GM19239 (cell line): ENCODE measurements at places on chromosomes 4 and X.

DNA sequence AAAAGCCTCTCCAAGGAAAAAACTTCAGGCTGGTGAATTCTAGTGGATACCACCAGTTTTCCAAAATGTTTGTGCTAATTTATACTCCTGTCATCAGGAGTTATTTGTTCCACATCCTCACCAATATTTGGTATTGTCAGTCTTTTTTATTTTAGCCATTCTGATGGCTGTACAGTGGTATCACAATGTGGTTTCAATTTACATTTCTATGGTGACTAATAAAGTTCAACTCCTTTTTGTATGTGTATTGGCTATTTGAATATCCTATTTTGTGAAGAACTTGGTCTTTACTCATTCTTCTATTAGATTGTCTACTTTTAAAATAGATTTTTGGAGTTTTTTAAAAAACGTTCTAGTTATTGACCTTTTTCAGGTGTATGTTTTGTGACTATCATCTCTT is 33.0 kb upstream of the FRAS1 start:
- no peak for DNase-seq

DNA sequence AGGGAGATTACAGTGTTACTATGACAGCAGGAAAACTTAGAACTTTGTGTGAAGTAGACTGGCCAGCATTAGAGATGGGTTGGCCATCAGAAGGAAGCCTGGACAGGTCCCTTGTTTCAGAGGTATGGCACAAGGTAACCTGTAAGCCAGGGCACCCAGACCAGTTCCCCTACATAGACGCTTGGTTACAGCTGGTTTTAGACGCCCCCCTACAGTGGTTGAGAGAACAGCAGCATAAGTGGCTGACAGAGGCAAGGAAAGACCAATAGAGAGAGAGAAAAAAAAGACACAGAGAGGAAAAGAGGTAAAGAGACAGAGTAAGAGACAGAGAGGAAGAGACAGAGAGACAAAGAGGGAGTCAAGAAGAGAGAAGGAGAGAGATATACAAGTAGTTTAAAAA is 144.5 kb downstream of the GC start:
- DNase-seq: no peak

GRCh38 chr4:84578540-84579402 is 4.2 kb upstream of the CDS1 start:
- DNase-seq: no peak

DNA sequence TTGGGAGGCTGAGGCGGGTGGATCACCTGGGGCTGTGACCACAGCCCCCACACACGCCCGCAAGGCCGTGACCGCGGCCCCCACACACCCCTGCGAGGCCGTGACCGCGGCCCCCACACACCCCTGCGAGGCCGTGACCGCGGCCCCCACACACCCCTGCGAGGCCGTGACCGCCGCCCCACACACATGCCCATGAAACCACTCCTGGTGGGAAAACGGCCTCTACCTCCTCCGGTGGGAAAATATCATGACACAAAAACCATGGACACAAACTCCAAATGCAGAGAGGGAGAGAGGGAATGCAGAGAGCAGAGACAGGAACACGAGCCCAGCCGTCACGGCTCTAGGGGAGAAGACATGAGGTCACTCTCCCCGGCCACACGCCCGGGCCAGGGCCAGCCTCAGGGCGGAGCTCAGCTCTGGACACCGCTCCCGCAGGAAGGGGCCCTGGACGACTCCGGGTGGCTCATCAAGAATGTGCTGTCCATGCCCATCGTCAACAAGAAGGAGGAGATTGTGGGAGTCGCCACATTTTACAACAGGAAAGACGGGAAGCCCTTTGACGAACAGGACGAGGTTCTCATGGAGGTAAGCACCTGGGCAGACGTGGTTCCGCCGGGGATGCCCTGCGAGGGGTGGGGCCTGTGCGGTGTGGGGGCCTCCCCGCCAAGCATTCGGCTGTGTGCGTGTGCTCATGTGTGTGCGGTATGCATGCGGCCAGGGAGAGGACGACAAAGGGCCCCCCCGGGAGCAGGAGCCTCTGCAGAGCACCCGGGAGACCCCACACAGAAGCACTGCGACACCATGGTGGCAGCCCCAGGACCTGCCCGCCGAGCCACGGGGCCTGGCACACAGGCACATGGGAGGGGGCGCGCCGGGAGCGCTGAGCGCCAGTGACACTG is 17.4 kb downstream of the ATP5ME start:
- DNase-seq: no peak

DNA sequence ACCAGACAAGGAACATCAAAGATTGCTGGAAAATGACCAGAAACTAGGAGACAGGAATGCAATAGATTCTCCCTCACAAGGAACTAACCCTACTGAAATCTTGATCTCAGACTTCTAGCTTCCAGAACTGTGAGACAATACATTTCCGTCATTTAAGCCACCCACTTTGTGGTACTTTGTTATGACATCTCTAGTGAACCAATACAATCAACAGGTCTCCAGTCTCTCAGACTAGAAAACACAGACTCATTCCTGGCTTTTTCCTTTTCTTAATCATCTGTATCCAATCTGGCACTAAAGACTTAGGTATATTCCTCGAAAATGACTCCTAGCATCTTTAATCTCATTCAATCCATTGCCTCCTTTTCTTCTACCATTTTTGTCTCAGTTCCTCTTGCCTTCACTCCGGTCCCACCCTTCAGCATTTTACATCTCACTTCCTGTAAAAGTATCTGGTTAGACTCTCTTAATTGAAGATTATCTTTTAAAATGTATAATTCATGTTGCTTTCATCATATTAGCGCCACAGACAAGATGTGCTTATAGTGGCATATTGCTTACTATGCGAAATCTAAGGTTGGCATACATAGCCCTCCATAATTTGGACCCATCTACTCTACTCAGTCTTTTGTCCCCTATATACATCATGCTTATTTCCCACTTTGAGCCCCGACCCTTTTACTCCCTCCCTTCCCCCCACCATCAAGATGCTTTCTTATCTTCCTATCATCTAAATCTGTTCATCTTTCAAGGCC is 250.0 kb downstream of the ENOX2 start:
- no peak for DNase-seq

DNA sequence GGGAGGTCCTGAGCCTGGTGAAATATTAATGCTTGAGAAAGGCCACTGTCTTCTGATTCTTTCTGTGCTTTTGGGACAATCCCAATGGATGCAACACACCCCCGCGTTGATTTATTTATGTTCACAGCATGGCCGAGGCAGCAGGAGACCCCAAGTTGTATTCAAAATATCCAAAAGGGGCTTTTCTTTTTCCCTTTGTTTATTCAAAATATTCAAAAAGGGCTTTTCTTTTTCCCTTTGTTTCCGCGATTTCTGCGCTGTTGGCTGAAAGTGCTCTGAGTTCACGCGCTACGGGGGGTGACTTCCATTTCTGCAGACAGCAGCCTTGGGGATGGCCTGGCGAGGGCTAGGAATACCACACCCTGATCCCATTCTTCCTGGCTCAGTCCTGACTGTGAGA is 59.5 kb upstream of the PPP2R3B start:
- no peak for DNase-seq

DNA sequence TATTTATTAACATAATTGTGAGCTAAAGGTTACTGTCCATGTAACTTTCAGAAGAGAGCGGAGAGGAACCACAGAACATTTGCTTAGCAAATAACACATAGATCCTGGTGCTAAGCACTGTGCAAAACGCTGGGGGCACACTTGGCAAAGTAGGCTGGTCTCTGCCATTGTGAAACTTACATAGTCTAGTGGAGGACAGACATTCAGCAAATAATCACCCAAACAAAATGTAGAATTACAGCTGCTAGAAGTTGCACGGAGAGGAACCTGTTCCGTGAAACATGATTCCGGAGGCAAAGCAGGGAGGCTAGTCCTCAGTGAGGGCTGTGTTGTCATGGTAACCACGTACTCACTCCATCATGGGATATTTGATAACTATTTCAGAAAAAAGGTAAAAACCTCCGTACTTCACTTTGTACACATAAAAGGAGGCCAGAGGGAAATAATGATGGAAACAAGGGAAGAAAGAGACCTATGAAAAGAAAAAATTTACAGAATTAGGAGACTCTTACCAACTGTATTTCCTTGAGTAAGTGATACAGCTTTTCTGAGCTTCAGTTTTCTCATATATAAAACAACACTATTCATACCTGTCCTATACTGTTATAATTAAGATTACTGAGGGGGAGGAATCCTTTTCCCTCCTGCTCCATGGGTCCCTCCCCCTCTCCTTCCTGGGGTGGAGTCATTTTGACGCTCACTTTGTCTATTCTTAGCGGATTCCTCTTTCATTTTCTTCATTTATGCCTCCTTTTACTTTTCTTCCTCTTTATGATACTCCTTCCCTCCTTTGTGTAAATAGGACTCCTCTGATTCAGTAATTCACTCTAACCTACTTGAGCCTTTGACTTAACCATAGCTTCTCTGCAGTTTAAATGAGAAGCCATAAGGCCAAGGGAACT is 825 bp upstream of the RASGEF1B start:
- DNase-seq: peak; percentile 38
